NCI-H1048 (cell line): ENCODE measurements at places on chromosomes 2 and 18.

DNA sequence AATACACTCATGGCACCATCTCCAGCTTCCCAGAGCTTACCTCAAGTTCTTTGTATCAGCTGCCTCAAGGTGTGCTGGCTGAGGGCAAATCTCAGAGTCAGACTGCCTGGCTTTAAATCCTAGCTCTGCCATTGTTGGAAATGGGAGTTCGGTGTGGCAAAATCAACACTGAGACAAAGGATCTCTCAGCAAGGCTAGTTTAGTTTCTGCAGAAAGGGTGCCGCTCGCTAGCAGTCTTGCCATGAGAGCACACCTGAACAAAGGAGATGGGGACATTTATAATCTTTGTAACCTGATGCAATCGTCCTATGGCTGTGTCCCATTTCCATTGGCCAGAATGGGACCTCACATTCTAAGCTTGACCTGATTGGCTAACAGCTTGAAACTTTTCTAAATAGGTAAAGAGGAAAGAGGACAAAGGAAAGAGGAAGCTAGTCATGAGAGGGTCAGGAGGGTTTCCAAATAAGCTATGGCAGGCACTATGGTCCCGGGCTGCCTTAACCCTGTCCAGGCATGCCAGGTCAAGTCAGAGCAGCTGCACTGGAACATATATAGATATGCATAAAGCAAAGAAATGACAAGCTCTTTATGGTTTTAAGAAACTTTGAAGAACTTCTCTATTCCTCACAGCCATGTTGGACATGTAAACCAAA, 4.3 kb upstream of the UBE2F start:
- no peak for DNase-seq

DNA sequence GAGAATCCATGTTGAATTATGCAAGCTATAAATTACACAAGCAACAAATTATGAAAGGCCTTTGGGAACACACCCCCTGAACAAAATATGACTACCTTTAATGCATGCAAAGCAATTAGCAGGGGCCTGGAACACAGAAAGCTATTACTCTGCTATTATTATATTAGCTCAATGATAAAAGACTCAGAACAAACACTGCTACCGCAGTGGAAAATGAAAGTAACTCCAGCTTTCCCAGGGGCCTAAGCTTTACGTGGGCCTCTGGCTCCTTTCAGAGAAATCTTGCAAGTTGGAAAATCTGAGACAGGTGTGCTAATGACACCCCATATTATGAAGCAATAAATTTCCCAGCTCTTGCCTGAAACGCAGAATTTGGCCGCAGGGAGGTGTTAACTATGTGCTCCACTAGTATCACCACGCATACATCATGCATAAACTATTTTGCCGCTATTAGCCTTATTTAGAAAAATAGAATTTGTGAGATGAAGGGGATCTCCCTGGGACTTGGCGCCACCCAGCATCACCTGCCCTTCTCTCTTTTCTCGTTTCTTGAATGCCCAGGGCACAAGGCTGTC, 321.6 kb upstream of the LYPD1 start:
- no peak for DNase-seq

DNA sequence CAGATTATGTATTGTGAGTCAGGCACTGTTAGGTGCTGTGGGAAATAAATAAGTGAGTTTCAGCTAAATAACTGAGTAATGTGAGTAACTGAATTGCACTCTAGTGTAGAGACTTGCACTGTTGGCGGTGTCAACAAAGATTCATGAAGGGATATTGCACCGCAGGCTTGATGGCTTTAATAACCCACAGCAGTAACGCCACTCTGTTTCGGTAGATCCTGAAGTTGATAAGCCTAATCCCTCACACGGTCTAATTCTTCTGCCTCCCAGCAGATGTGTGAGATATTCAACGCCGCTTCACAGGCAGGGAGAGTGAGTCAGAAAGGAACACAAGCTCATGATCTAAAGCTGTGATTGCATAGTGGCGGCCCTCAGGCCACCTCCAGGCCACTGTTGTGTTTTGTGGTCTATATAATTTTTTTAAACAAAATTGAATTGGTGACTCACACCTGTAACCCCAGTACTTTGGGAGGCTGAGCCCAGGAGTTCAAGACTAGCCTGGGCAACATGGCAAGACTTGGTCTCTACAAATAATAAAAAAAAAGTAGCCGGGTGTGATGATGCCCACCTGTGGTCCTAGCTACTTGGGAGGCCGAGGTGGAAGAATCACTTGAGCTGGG, 94.3 kb downstream of the LIPG start:
- no peak for DNase-seq

DNA sequence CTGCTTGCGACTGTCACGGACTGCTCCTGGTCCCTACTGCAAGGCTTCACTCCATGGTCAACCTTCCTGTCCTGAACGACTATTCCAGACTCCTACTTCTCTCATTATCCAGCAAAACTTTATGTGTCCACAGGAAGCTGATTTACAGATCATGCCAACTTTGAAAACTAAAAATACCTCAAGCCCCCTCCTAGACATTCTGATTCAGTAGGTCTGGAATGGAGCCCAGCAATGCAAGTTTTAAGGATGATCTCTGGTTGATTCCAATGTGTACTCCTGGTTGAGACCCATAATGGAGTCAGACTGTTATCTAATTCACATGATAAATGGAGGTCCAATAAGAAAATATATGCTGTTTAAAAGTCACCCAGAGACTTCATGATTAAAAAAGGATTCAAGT, 13.1 kb upstream of the LRATD1 start:
- DNase-seq: no peak

GRCh38 chr2:33213244-33213643, 263.2 kb upstream of the RASGRP3 start:
- DNase-seq: no peak

DNA sequence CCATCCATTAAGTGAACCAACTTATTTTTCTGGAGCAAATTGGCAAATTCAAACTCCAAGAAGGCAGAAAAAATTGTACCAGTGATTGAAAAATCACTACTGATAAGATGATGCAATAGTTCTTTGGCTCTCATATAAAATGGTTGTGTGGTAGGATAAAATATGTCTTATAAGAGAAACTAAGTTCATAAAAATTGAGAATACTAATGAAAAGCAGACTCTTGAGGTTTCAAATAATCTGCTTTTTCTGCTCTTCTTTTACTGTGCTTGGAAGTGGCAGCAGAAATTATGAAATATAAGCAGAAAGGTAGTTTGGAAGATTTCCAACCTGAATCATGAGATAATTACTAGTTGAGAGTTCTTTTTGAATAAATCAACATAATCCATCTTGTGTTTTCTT, 61.9 kb downstream of the PPP1R1C start:
- no peak for DNase-seq

DNA sequence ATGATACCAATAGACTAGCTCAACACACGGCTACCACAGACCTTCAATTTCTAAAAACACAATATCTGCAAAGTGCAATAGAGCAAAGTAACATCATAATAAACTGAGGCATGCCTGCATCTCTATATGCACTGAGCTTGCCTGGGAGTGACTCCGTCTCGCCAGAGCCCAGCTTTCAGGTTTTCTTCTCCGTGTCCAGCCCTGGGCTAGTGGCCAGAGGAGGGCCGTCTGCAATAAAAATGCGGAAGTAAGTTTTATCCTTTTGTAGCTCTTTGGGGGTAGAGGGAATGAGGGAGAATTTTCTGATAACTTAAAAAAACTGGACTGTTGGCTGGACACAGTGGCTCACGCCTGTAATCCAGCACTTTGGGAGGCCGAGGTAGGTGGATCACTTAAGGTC, 41.0 kb upstream of the GPR17 start:
- DNase-seq: no peak

- DNase-seq: no peak
Observed at GRCh38 chr2:84776011-84776410, 104.9 kb downstream of the TRABD2A start.

- no peak for DNase-seq
Observed at GRCh38 chr2:164913640-164914350, 41.5 kb downstream of the SLC38A11 start.

- DNase-seq: no peak
Observed at GRCh38 chr18:48356151-48356745, 52.9 kb downstream of the ZBTB7C start.

- DNase-seq: no peak
Observed at GRCh38 chr2:2243666-2244065, 87.4 kb downstream of the MYT1L start.

DNA sequence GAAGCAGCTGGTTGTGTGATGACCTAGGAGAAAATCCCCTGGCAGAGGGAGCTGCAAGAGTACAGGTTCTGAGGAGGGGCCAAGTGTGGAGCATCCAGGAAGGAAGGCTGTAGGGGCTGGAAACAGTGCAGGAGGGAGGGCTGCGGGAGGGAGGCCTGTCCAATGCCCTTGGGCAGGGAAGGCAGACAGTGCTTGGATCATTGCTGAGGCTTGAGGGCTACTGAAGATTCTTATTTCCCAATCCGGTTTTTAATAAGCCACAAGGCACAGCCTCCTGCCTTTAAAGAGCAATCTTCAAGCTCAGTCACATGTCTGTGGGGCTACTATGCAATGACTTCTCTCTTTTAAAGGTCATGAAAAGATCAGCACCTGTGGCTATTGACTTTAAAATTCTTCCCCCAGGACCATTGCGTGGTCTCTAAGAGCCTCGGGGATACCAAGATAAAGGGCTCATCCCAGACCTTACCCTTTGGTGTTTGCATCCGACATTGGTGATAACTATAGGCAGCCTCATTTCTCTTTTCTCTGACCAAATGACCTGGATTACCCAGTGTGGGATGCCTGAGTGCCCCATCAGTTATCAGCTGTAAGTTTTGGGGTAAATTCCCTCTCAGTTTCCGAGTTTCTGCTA, 149.6 kb downstream of the DOCK10 start:
- DNase-seq: no peak

DNA sequence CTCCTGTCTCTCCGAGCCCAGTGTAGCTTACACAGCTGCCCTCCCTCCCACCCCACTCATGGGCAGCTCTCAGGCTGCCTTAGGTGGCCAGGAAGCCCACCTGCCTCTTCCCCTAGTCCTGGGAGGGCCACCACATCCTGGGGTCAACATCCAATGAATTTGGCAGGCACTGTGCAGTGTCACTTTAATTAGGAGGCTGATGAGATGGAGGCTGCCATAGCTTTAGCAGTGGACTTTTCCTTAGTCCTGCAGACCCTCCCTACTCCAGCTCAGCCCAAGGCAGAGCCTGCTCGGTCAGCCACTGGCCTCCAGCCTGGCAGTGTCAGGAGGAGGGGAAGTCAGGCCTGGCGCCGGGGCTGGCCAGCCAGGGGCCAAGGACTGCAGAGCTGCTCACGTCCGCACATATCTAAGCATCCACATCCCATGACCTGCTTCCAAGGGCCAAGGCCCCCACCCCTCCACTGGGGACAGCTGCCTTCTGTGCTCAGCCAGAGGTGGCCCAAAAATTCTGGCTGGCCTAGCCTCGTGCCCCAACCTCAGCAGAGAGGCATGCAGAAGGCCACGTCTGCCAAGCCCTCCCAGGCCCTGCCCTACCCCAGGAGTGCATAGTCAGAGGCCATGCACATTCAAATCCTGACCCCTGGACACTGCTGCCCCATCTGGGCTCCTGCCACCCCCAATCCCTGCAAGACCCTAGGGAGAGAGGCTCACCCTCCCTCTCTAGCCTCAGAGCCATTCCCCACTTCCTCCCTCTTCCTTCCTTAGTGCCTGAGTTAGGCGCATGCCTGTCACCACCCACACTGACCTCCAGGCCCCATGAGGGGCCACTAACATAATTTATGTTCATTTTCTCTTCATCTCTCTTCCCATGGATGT, 33.1 kb downstream of the ADRA2B start:
- no peak for DNase-seq

GRCh38 chr18:48754993-48755473, 195.7 kb downstream of the SMAD7 start:
- no peak for DNase-seq

DNA sequence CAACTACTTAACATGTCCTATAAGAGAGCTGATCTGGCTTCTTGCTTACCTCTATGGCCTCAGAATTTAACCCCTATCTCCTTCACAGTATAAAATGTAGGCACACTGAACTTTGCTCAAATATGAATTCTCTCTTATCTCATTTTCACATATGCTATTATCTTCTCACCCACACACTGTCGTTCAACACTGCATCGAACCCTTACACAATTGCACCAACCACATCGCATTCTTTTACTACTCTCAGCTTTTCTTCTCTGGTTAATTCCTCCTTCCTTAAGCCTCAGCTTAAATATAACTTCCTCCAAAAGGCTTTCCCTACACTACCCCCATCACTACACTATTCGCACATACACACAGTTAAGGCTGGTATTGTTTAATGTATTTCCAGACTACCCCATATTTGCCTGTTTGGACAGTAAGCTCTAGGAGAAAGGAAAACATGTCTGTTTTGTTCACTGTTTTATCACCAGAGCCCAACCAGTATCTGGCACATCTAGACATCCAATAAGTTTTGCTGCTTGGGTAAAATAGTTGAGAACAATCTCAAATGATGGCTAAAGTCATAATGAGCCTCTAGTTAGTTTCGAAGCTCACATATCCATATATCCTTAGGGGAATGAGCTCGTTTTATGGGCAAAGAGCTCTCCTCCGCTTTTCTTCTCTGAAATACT, 47.7 kb downstream of the HIBCH start:
- DNase-seq: no peak

GRCh38 chr18:63997041-63997440, 27.2 kb downstream of the SERPINB8 start:
- DNase-seq: no peak

- no peak for DNase-seq
Observed at GRCh38 chr2:177828557-177828956, 244.0 kb downstream of the PDE11A start.

GRCh38 chr2:217900010-217900779, 102.6 kb downstream of the TNS1 start:
- DNase-seq: no peak

GRCh38 chr18:47381975-47382570, 130.6 kb upstream of the SKOR2 start:
- no peak for DNase-seq

- DNase-seq: no peak
Observed at GRCh38 chr2:217983276-217984233, 19.2 kb downstream of the TNS1 start.

DNA sequence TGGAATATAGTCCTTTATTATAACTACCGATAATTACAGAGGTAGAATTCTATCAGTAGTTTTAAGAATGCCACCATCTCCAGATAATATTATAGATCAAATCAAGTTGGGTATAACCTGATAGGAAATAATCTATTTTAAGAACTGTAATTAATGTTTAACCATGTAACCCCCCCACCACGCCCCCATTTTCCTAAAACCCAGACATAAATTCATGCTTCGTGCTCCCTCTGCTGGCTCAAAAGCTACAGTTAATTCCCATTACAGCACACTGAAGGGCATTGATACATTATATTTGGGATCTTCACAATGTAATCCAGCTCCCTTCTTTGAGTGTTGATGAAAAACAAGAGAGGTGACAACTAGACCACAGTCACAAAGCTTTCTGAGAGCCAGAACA, 228.0 kb upstream of the SMAD7 start:
- no peak for DNase-seq

DNA sequence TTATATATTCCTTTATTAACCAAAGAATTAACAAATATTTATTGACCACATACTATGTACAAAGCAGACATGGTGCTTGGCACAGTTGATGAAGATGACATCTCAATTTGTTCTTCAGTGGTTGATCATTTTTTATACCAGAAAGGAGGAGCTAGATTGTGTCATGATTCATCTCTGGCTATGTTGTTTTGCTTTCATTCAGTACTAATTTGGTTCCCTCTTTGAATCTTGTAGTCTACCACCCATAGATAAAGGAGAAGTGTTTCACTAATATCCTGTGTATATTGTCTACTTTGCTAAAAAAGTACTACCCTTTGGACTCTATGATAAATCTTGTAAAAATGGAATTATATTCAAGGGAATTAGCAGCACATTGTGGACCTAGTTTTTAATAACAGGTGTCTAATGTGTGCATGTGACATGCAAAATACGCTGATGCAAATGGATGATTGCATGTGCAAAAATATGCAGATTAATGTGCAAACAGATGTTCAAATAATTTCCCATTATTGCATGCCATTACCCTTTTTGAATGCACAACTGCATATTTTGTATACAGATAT, 313.2 kb upstream of the ZEB2 start:
- no peak for DNase-seq
